ENCODE measurements at places on chromosomes 2 and 18.

DNA sequence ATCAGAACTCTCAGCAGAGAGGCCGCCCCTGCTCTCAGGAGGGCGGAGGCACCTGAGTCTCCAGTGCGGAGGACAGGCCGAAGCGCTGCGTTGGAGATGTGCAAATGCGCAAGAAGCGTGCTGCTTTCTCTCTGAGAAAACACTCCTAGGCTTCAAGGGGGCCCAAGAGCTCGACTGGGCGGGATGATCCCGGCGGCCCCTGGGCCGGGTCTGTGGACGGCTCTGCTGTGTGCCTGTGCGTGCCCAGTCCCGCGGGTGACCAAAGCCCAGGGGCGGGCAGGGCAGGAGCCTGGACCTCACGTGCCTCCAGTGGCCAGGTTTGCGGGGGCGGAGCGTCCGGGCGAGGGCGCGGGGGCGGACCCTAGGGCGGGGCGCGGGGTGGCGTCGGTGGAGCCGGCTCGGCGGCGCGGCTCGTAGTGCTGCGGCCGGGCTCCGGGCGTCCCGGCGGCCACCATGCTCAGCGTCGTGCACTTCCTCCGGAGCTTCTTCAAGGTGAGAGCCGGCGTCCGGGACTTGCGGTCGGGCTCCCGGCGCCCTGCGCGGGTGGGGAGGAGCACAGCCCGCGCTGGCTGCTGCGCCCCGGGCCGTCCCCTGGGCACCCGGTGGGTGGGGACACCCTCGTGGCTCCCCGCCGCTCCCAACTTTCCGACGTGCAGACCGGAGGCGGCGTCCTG, at the start of gene ARHGEF4:
Gene ARHGEF4, plus strand, starts transcription at position 414 of the 674 bp plus-strand sequence. Its CDS starts 40 bp downstream, at position 454.
- DNase-seq: no peak

DNA sequence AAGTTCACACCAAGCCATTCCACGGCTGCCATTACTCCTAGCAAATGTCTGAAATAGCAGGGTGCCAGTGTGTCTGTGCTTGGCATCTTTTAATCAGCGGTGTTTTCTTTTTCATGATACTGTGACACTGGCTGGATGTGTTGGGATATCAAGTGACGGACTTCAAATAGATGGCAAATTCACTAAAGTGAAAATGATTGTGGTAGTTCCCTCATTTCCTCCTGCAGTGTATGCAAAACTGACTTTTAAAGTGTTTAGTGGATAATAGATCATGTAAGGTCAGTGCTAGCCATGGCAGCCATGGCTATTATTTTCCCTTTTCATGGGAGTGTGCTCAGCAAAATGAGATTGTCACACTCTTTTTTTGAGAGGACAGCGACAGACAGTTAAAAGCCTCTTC, 261.5 kb upstream of the SIX3 start:
- no peak for DNase-seq

GRCh38 chr18:26210147-26210546, 16.1 kb upstream of the TAF4B start:
- DNase-seq: no peak

DNA sequence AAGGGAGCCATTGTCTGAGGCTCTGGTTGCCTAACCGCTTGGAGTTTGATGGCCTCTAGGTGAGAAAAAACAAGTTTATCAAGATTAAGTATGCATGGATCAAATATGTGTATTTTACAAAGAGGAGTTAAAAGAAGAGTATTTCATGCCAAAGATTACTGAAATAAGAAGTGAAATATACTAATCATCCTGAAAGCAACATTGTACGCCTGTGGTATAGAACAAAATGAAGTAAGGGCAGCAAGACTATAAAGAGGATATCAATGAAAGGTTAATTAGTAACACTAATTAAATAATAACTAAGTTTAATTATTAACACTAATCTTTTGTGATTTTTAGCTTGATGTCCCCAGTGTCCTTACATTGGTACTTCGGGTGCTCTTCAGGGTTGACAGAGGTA, 276.7 kb downstream of the CALCRL start:
- no peak for DNase-seq

DNA sequence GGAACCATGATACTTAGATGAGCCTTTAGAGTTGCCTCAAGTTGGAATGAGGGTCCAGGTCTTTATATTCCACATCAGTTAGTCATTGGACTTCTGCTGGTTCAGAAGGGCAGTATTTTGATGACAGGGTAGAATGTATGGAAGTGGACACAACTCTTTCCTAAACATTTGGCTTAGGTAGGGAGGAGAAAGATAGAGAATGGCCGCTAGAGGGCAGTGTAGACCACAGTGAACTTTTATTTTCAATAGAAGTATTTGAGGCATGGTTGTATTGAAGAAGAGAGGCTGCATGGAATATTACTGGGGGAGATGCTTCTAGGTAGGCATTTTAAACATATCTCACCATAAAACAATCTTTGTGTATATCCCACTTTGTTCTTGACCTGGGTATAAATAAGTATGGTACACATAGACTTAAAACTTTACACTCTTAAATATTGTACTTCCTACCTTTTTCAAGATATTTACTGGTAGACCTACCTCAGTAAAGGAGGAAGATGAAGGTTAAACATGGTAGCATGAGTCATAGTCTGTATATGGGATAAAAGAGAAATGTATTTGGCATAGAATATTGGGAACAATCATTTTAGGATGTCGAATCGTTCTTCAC, 497.6 kb upstream of the FAM98A start:
- peak; percentile 72 for DNase-seq

GRCh38 chr2:63673865-63674533, 85.2 kb downstream of the MDH1 start:
- DNase-seq: no peak

DNA sequence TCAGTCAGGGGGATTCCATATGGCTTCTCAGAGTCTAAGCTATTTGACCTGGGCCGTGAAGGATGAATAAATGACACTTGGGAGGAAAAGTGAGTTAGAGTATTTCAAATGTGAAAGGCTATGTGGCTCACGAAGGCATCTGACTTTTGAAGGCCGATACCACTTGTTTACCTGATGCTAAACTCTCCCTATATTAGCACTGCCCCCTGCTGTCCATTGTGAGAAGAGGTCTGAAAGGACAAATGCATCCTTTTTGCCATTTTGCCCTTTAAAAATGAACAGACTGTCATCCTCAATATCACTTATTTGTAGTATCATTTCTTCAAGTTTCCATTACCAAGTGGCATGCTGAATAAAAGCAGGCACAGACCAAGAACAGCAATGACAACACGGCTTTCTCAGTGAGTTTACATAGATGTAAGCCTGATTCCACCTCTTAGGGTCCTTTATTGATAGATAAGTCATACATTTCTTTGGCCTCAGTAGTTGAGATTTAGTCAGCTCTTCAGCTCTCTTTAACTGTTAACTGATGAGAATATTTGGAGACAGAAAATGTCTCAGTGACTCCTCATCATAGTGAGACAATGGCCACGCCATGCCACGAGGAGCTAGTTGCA, 40.1 kb downstream of the DOCK10 start:
- peak; percentile 89 for DNase-seq

Measured in cardiac fibroblast (primary cell).